NCI-H1417 treated with DMSO at 0.1 percent for 48 hours (cell line): ENCODE measurements at places on chromosomes 7 and 10.
A peak's percentile ranks its signal among the peaks of the same experiment; 100 is the strongest.

- no peak for DNase-seq
Measured at GRCh38 chr7:106717254-106717954, 56.4 kb upstream of the CCDC71L start.

- DNase-seq, result peak; percentile 60
Measured at GRCh38 chr7:26090927-26091519, 61.0 kb upstream of the NFE2L3 start.

GRCh38 chr10:89438525-89438924 is 24.2 kb downstream of the IFIT5 start:
- no peak for DNase-seq

DNA sequence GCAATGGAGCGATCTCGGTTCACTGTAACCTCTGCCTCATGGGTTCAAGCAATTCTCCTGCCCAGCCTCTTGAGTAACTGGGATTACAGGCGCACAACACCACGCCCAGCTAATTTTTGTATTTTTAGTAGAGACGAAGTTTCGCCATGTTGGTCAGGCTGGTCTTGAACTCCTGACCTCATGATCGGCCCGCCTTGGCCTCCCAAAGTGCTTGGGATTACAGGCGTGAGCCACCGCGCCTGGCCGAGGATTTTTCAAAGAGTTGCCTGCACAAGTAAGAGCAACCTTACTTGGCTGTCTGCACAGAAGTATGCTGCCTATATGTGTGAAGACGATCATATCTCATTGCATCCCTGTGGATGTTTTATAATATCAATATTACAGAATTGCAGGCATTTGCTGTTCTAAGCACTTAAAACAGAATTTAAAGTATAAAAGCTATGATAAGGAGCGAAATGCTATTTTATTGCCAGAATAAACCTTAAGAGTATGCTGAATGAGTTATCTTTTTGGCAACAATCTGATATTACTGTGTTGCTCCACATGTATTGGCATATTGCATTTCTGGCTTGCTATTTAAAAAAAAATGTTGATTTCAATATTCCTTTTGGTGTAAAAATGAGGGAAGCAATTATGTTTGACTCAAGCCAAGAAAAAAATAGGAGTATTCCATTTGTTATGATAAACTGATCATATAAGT is 379.4 kb upstream of the SEMA3D start:
- DNase-seq, result no peak

GRCh38 chr7:150448789-150449147 is 1.7 kb upstream of the GIMAP8 start:
- DNase-seq, result peak; percentile 14

DNA sequence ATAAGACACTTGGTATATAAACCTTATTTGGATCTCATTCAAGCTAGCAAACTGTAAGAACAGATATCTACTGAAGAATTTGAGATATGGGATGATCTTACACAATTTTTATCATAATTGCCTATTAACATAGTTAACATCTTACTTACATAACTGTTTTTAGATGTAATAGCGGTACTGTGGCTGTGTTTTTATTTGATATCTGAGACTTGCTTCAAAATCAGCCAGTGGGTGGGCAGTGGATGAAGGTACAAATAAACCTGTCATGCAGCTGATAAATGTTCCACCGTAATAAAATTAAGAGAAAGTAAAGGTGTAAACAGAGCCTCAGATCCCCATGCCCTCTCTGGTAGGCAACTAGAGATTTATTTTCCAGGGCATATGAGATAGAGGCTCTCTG is 28.4 kb upstream of the PTPRN2 start:
- DNase-seq, result no peak

DNA sequence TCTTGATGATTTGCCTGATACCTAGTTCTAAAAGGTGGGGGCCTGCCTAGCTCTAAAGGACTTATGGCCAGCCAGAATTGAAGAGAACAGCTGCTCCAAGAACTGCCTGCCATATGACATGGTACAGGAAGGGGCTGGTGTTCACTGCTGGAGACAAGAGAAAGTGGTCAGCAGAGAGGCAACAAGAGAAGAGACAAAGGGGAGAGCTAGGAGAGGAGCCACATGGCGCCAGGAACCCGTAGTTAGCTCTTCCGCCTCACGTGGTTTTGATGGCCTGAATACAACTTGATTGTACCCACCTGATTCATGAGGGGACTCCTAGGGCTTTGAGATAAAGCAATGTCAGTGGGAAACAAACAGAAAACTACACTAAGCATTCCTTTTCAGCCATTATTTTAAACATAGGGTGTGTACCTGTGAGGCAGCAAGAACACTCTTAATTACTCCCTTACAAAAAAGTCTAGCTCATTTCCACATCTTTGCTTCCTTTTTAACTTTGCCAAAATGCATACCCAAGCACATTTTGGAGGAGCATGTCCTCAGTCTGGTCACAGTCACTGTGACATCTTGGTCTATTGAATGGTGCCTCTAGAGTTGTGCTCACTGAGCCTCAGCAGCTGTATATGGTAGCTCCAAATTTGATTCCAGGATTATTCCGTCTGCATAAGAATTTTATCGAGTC is 71.6 kb downstream of the CCDC71L start:
- DNase-seq, result no peak

GRCh38 chr7:25952261-25953057 is 199.5 kb upstream of the NFE2L3 start:
- peak; percentile 54 for DNase-seq

DNA sequence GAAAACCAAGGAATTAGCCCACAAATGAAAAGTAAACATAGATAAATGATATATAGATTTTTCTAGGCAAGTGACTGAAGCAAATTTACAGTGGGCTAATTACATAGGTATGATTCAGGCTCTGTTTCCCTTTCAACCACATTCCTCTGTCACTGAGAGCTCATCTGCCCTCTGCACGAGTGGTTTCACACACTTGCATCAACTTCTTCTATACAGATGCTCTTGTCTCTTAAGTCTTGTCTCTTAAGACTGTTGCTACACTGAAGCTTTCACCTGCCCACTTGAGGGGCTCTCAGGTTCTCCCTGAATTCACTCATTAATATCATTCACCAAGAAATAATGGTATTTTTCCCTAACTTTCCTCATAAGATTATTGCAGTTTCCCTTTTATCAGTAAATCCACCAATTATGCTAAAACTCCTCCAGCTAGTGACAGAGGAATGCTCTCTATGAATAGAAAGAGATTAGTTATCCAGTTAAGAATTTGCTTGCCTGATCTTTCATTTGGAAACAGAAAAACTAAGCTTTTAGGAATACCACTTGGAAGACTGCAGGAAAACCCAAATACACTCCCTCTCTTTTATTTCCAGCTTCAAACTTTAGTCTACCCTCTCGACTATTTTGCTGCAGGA is 95.7 kb downstream of the ELAPOR2 start:
- DNase-seq, result no peak

- no peak for DNase-seq
Measured at GRCh38 chr10:48839809-48840679, 99.6 kb downstream of the LRRC18 start.

DNA sequence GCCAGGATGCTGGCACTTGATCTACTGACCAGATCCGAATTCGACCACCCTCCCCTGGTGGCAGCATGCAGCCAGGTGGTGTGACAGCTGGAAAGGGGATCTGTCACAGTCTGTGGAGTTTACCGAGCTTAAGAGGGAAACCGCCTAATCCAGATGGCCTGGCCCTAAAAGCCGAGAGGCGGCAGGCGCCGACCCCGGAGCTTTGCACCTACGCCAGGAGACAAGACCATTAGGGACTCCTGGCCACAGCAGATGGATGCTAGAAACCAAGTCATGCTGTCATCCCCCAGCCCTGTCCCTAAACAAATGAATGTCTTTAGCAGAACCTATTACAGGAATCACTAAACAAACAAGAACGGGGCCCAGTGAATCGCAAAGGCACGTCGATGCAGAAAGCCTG is 27.7 kb downstream of the RCC1L start:
- no peak for DNase-seq

DNA sequence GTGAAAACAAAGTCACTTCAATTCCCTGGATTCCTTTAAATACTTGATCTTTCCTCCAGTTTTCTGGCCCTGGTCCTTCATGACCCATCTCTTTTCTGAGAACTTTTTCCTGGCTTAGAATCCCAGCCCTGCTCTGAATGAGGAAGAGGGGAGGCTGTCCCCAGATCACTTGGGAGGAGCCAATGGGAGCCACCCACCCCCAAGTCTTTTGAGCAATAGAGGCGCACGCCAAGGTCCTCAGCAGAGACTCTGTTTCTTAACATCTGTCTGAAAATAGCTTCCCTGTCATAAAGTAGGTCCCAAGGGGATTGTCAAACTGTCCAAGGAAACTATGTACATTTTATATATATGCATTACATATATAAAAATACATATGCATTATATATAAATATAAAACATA is 126.8 kb downstream of the ADRA2A start:
- DNase-seq, result no peak

DNA sequence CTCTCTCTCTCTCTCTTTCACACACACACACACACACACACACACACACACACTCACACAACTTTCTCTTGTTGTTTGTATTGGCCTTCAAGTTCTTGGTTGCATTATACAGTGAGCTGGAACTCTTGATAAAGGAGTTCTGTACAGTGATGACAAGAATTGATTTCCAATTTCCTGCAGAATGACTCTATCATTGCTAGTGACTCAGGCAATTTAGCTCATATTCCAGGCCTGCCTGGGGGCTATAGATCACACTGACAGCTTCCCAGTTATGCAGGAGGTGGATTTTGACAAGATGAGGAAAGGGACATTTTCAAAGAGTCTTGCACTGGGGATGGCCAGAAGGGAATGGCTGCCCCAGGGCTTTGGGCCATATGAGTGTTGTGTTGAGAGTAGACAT is 508.8 kb downstream of the TYW1 start:
- DNase-seq, result no peak

GRCh38 chr10:5416981-5417380 is 4.6 kb downstream of the NET1 start:
- no peak for DNase-seq

- DNase-seq, result no peak
Measured at GRCh38 chr7:23117841-23118240, 12.3 kb downstream of the KLHL7 start.

DNA sequence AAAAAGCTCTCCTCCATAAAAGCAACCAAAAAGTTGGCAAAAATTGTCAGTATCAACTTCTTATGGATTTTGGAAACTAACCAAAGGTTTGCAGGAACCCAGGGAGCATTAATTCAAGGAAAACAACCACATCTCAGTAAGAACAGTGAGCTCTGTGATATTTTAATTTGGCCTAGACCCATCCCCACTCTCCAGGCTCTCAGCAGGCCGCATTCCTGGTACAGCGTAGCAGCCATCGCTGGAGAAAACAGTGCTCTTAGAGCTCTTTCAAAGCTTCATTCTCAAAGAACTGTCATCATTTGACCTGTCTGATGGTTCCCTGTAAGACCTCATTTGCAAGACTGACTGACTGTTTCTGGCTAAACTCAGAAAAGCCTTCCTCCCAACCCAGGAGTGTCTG is 81.9 kb downstream of the NUDCD3 start:
- no peak for DNase-seq

DNA sequence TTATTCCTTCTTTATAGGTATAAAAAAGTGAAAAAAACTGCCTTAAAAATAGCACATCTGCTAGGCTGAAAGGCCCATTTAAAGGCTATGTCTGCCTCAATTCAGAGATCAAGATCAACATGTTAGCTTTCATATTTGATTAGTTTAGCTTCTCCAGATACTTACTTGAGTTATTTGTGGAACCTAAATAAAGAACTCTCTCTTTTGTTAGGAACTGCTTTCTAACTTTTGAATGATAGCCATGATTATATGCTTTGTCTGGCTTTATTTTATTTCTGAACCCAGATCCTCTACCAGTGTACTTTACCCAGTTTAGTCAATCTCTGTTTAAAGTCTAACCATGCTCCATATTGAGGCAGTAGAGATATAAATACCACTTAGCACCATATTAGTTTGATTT is 515.5 kb upstream of the SEMA3D start:
- DNase-seq, result no peak
